ENCODE measurements at places on chromosomes 7 and 10.

DNA sequence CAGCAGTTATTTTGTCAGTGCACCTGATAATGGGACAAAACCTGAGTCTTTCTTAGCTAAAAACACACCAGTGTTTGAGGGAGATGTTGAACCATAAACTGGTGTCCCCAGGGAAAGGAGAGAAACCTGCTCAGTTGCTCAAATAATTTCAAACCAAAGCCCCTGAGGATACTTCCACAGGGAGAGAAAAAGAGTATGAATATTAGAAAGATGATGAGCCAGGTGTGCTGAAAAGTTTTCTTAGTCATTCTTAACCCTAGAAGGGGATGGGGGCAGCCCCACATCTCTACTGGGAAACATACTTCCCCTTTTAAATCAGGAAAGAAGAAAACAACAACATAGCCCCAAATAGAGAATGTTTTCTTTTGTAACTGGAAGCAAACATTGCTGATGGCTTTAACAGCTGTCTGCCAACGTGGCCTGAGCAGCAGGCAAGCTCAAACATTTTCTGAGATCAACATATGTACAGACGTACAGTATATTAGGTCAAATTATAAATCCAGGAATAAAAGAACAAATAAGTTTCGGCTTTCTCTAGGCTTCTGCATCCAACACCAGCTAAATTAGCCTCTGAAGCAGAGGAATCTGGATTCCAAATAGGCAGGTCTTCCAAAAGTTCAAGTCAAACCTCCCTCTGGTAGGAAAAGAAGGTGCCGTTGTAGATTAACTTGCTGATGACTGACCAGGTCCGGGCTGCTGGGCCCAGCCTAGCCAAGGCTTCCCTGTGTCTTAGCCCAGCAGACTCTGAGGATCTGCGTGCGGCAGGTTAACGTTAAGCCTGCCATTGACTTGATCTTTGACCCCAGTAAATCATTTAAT lies 30.5 kb upstream of the FBXW4 start:
- DNase-seq, result no peak
- H3K27ac ChIP-seq, result no peak overlapping the region

GRCh38 chr10:26737730-26738129 lies 40.2 kb downstream of the PDSS1 start:
- H3K27ac ChIP-seq, result no peak overlapping the region

DNA sequence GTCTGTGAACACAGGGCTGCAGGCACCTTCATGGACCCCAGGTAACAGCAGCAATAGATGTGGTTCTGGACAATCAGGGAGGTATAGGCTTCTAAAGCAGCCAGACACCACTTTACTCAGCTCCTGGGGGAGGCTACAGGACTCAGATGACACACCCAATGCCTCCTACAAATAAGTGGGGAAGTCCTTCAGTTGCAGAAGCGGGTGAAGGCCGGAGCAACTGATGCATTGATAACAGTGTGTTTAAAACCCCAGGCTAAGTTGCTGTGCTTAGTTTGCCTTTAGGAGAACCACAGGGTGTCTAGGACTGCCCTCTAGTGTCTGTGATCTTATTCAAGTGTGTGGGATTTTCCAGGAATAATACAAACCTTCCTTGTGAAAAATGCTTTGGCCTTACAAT lies 5.9 kb upstream of the ITGA8 start:
- no peaks in the 10 kb centered on the region for H3K4me1 ChIP-seq
- no peaks in the 10 kb centered on the region for H3K27me3 ChIP-seq
- H3K27ac ChIP-seq, result no peak overlapping the region
- no peak for DNase-seq
- no peaks in the 10 kb centered on the region for H3K36me3 ChIP-seq

DNA sequence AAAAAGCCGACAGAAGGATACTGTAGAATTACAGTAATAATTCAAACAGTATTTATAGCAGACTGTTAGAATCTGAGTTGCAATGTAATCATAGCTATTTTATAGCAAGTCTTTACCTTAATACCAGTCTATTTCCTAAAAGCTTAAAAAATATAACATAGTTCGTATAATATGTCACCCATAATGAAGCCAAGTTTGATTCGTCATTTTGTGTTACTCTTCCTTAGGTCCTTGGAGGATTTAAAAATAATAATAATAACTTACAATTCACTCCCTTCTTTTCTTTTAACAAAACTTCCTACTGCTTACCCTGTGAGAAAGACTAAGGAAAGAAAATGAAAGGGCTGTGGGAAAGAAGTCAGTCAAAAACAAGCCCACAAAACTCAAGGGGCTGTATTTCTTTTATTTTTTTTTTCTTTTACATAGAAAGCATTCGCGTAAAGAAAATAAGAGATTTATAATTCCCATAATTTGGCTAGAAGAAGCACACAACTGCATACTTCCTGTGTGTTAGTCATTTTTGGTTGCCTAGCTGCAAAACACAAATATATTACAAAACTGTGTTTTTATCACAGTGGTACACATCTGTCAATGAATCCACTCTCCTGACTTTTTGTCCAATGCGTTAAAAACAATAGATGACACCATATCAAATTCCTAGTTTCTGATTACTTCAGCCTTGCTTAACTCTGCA lies 187.2 kb upstream of the CELF2 start:
- no peaks in the 10 kb centered on the region for H3K27me3 ChIP-seq
- no peak for DNase-seq
- H3K4me1 ChIP-seq, result no peaks in the 10 kb centered on the region
- H3K27ac ChIP-seq, result no peak overlapping the region

Measured in neuronal stem cell (in vitro differentiated cells).